ENCODE measurements at places on chromosomes 5 and 9.
A peak's percentile ranks its signal among the peaks of the same experiment; 100 is the strongest.

- no peak for DNase-seq
Measured at GRCh38 chr9:85743275-85744128, 1.7 kb upstream of the AGTPBP1 start.

DNA sequence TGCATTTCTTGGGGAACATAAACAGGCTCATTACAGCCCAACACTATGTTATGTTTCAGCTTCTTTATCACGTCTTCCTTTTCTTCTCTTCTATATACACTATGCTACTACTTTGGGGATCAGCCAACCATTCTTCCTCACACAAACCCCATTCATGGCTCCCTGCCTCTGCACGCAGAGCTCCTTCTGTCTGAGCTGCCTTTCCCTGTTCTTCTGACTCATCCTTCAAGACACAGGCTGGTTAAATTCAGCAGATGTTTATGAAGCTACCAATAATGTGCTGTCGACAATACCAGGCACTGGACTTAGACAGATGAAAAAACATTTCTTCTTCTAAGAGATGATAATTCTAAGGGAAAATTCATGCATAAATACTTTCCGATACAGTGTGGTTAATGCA is 102.5 kb upstream of the TXNDC8 start:
- DNase-seq = no peak

- DNase-seq = no peak
Measured at GRCh38 chr5:150404121-150404520, 8.6 kb downstream of the CD74 start.

- DNase-seq = no peak
Measured at GRCh38 chr9:134980516-134980915, 62.8 kb upstream of the FCN1 start.

DNA sequence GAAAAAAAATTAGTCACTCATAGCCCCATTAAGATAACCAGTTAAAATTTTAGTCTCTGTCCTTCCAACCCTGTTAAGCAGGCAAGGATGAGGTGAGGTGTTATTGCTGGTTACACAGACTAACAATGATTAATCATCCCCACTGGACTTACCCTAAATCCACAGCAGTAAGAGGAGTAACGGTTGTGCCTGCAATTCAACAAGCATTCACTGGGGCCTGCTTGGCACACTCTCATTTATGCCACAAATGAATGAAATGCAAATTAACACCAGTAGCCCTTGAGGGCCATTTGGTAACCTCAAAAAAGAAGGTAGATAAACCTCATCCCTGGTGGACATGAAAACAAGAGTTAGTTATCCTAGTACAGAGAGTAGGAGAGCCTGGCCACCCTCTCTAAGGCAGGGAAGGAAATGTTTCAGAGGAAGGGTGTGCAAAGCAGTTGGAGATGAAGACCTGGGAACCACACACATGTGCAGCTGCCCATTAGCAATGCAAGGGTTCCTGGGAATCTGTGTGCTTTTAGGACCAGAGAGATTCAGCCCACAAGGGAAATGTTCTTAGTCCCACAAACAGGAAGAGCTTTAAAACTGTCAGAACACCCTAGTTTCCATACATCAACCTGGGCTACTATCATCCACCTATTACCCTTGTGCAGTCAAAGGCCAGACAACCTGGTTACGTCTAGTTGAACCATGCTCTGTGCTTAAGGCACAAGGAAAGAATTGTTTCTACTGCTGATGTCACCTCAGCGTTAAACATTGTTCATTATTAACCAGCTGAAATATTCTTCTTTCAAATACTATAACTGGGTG is 7.7 kb downstream of the LHFPL2 start:
- no peak for DNase-seq

- DNase-seq = no peak
Measured at GRCh38 chr9:121748074-121748473, 96.6 kb downstream of the DAB2IP start.

- DNase-seq = no peak
Measured at GRCh38 chr5:32587067-32587551, 1.8 kb downstream of the SUB1 start.

DNA sequence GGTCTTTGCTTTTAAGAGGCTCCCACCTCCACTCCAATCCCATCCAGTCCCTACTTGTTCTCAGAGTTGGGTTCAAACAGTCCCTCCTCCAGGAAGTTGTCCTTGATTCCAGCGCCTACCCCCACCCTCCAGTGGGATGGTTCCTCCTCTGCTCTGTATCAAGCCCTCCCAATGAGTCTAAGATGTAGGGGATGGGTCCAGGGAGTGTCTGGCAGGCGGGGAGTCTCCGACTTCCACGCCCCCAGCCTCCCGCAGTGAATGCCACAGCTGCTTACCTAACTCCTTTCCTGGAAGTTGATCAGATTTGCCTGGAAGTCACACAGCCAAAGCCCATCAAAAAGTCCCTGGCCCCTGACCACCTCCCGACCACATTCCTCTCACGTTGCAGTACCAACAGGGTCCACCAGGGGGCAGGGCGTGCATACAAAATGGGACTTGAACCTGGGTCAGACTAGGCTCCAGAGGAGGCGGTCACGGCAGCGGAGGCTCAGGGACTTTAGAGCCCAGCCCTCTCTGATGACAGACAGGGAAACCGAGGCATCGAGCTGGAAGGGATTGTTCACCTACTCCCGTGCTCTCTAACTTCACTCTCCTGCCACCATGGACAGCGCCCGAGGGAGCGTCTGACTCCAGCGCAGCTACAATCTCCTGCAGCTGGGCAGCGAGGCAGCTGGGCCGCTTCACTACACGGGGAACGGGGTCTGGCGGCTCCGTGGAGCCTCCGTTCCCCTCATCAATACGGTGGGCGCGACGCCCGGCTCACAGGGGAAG is 25.0 kb upstream of the TDRD7 start:
- DNase-seq = peak; percentile 91

DNA sequence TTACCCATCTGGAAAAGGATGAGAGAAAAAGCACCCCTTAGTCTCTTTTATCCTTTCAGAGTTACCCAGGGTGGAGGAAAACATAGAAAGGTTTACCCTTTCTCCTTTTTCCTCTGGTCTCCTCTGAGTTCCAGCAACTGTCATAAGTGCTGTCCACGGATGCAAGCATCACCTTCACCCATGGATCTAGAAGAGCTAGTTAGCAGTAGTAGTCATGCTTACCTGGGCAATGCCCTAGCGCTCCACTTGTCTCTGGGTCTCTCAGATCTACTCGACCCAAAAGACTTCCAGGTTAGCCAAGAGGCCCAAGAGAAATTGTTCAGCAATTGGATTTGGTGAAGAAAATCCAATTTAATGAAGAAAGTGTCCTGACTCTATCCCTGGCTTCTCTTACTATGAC is 656.2 kb upstream of the PTPRD start:
- no peak for DNase-seq

DNA sequence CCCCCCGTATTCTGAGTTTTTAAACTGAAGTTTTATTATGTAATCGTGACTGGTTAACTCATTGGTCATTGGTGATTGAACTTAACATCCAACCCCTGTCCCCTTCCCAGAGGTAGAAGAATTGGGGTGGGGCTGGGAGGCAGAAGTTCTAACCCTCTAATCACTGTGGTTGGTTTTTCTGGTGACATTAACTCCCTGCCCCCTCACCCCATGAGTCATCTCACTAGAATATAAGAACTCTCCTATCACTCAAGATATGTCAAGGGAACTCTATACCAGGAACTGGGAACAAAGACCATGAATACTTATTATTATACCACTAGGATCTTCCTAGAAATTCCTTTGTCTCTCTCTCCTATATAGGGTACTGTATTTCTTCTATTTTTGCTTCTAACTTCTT is 52.3 kb upstream of the CAVIN4 start:
- no peak for DNase-seq

DNA sequence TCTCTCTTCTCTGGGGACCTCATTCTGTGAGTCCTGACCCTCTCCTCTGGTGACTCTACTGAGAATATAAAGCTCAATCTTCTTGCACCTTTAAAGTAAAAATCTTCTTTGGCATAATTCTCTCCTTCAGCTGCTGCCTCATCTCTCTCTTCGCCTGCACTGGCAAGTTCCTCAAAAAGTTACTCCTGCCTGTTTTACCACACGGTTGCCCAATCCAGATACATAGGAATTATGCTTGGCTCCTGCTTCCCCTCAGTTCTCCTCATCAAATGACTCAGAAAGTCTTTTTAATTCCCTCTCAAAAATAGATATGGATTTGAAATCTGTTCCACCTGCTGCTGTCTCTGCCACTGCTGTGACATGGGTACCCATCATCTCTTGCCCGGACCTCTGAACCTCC is 14.4 kb upstream of the HRCT1 start:
- no peak for DNase-seq

GRCh38 chr5:2738156-2738699 is 13.2 kb downstream of the IRX2 start:
- no peak for DNase-seq

GRCh38 chr9:104856413-104856941 is 71.5 kb downstream of the ABCA1 start:
- no peak for DNase-seq

- no peak for DNase-seq
Measured at GRCh38 chr5:136399527-136399926, 34.2 kb upstream of the TRPC7 start.

DNA sequence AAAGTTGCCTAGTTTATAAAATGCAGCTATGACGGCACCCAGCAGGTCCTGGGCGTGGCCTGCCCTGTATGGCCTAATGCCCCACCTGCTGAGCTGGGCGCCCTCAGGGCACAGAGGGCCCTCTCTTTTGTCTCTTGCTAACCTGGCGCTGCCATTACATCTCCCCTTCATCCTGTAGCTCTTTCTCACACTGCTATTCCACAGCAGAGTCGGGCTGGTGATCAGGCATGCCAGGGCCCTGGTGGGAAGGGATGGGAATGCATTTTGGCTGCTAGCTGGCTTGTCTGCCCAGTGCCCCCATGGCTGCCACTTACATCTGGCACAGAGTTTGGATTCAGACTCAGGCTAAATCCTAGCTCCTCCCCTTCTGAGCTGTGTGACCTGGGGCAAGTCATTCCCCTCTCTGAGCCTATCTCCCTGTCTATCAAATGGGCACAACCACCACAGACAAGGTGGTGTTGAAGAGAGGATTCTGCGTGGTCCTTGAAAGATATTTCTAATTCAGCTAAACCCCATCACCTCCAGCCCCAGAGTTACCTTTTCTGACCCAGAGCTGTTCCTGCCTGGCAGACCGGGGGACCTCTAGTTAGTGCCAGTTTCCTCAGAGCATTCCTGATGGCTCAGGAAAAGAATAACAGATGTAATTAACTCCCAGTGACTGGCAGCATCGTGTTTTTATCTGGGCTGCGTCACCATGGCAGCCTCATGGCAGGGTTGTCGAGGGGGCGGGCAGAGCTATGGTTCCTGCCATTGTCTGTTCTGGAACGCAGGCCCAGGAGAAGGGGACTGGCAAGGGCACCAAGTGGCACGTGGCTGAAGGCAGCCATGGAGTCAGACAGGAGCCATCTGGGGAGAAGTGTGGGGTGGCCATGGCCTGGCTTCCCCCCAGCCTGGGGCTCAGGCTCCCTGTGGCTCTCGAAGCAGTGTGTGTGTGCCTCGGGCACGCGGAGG is 6.3 kb downstream of the PRR7 start:
- no peak for DNase-seq

DNA sequence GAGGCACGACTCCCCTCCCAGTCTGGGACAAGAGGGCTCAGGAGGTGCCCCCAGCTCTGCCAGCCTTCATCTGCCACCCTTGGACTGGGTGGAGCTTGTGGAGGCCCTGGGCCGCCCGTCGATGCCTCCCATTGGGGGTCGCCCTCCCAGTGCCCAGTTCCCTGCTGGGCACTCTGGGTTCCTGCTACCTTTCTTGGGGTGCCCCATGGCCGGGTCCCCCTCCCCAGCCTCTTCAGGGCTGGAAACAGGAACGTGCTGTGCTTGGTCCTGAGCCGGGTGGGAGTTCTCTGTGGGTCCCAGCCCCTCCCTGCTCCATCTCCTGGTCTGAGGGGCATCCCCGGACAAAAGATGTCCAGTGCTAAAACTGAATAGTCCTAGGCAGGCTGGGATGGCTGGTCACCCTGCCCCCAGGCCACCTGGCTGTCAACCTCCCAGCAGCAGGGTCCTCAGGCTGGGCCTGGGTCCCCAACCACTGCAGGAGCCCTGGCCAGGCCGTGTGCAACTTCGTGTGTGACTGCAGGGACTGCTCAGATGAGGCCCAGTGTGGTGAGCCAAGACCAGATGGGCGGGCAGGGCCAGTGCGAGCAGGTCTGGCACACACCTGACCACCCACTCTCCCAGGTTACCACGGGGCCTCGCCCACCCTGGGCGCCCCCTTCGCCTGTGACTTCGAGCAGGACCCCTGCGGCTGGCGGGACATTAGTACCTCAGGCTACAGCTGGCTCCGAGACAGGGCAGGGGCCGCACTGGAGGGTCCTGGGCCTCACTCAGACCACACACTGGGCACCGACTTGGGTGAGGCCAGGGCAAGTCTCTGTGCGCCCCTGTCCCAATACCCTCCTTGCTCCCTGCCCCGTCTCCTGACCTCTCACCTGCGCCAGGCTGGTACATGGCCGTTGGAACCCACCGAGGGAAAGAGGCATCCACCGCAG is 784 bp downstream of the MAMDC4 start:
- no peak for DNase-seq

- no peak for DNase-seq
Measured at GRCh38 chr5:103090791-103091190, 29.1 kb downstream of the GIN1 start.

DNA sequence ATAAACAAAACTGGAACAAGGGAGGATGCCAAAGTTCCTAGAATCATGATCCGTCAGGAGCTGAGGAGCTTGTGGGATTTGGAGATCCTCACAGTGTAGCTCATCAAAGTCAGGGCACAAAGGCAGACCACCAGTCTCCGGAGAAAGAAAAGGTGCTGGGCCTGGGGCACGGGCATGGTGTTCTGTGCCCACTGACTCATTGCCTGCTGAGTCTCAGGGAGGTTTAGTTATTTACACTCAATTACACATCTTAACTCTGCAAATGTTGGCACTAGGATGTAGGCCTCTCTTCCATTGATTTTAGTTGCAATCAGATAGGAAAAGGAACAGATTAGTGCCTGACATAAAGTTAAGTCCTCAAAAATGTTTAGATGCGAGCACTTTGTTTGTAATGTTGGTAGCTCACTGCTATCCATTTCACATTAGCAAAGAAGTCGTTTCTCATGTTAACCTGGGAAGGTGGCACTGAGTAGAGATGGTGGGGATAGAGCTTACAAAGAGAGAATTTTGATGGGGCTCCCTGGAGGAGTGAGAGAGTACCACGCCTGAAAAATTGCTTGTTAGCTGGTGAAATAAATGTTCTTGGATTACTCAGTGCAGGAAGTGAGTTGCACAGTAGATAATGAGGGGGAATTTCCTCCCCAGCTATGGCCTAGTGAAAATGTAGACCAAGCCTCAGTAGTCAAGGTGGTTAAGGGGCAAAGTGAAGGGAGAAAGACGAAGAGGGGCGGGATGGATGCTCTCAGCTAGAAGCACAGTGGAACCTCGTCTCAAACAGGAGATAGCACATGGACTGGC is 109.5 kb upstream of the CD180 start:
- DNase-seq = no peak

GRCh38 chr5:135342551-135342875 is 56.5 kb downstream of the MACROH2A1 start:
- DNase-seq = no peak

- DNase-seq = no peak
Measured at GRCh38 chr5:178994580-178995340, at the start of gene GRM6. TSS of gene GRM6 (minus strand) at chr5:178995320. CDS start at chr5:178994944, 376 bp downstream.
